ENCODE measurements at places on chromosomes 3 and 15. TPM values are rescaled to one million over a fixed set of nuclear protein-coding genes. Genes with fewer than 3 reads are reported as not detected.

Gene HACL1
- total RNA-seq, result 40.0 TPM

Gene GNB4
- total RNA-seq, result 36.7 TPM

DNA sequence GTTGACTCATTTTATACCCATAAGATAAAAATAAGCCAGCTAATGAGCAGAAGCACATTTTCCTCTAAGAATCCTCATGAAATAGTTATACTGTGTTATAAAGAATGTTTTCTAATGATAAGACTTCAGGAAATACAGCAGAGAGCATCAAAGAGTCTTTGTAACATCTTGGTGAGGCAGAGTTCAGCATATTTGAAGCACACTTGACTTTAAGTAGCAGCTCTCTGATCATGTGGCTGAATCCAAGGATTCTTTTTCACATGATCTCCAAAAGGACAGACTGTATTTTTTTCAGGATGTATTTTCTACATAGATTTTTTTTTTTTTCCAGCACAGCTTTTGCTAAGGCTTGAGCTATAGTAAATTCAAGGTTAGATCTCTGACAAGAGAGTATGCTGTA is 195.1 kb downstream of the SI start:
- no peak overlapping the region for H3K4me3 ChIP-seq
- no peaks in the 10 kb centered on the region for H3K27me3 ChIP-seq
- H3K4me1 ChIP-seq, result peaks cover 8% of the 10 kb centered on the region
- no peak for DNase-seq
- H3K27ac ChIP-seq, result no peak overlapping the region

GRCh38 chr3:109122690-109123089 is 4.8 kb upstream of the MORC1 start:
- H3K36me3 ChIP-seq, result peaks cover 10% of the 10 kb centered on the region
- peaks cover 5% of the 10 kb centered on the region for H3K27me3 ChIP-seq
- 0 out of 2 replicates have a peak, but pooled peaks cover 2% of the 10 kb centered on the region for H3K4me1 ChIP-seq
- H3K27ac ChIP-seq, result no peak overlapping the region

DNA sequence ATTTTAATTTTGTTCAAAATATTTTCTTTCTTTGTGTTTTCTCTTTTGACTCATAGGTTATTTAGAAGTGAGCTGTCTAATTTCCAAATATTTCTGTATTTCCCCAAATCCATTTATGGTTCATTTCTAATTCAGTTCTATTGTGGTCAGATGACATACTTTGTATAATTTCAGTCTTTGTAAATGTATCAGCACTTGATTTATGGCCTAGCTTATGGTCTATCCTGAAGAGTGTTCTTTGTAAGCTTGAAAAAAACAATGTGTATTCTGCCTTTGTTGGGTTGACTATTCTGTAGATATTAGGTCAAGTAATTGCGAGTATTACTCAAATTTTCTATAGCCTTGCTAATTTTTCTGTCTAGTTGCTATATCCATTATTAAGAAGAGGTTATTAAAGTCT is 311.2 kb downstream of the OCA2 start:
- H3K4me1 ChIP-seq, result peaks cover 32% of the 10 kb centered on the region
- no peak for DNase-seq
- H3K27ac ChIP-seq, result no peak overlapping the region
- no peaks in the 10 kb centered on the region for H3K27me3 ChIP-seq
